ENCODE measurements at places on chromosomes 6 and 20.
A peak's percentile ranks its signal among the peaks of the same experiment; 100 is the strongest.

GRCh38 chr6:144912474-144912873, 627.3 kb downstream of the UTRN start:
- DNase-seq: no peak

GRCh38 chr6:156427345-156427744, 349.8 kb upstream of the ARID1B start:
- no peak for DNase-seq

GRCh38 chr20:5159928-5160327, 33.1 kb downstream of the CDS2 start:
- no peak for DNase-seq

GRCh38 chr6:113375950-113376846, 480.9 kb upstream of the MARCKS start:
- no peak for DNase-seq

DNA sequence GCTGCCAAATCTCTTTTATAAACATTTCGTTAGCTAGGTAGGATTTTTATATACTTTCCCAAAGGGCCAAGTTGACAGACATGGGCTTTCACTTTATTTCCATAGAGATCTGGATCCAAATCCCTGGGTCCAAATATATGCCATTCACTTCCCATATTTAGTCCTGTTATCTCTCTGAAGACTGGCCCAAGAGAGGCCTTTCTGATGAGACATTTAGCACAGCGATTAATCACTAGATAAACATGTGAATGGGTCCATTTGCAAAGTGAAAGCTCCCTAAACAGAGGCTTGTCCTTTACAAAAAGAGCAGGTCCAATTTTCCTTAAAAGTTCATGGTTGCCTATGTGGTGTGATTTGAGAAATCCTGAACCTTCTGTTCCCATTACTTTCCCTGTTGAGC, 132.6 kb downstream of the TRMT11 start:
- no peak for DNase-seq

DNA sequence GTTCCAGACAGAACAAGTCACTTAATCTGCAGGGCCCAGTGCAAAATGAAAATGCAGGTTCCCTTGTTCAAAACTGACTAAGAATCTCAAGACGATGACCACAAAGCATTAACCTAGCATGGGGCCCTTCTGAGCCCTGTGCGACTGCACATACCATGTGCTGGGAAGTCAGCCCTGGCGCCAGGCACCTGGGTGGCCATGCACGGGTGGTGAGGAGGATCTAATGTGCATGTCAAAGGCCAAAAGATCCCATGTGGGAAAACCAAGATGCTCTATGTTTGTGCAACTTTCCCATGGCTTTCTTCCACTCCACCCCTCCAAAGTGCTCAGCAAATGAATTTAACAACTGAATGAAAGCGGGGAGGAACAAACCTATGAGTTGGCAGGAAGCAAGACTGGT, 33.5 kb upstream of the NXT1 start:
- DNase-seq: no peak

- no peak for DNase-seq
These were observed 2.8 kb downstream of the KCNQ5 start for GRCh38 chr6:72624557-72625160.

GRCh38 chr6:8218861-8219260, 116.5 kb upstream of the EEF1E1 start:
- no peak for DNase-seq

- DNase-seq: no peak
These were observed 113.7 kb downstream of the PHACTR3 start for GRCh38 chr20:59718071-59718470.

DNA sequence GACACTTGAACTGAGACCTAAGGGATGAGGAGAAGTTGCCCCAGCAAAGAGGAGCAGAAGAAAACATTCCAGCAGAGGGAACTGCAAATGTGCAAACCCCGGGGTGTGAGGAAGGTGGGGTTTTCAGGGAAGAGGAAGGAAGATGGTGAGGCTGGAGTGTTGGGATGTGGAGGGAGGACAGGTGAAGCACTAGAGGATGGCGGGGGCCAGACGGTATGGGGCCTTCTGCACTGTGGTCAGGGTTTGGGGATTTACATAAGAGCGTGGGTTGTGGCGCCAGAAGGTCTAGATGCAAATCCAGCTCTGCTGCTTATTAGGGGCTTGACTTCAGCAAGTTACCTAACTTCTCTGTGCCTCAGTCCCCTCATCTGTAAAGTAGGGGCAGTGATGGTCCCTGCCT, 16.0 kb downstream of the DLGAP4 start:
- no peak for DNase-seq

GRCh38 chr6:157108923-157109322, 214.4 kb downstream of the TMEM242 start:
- DNase-seq: no peak

- no peak for DNase-seq
These were observed 17.8 kb downstream of the SUN5 start for GRCh38 chr20:32986331-32986966.

GRCh38 chr6:1703923-1704322, 94.2 kb downstream of the FOXC1 start:
- no peak for DNase-seq

DNA sequence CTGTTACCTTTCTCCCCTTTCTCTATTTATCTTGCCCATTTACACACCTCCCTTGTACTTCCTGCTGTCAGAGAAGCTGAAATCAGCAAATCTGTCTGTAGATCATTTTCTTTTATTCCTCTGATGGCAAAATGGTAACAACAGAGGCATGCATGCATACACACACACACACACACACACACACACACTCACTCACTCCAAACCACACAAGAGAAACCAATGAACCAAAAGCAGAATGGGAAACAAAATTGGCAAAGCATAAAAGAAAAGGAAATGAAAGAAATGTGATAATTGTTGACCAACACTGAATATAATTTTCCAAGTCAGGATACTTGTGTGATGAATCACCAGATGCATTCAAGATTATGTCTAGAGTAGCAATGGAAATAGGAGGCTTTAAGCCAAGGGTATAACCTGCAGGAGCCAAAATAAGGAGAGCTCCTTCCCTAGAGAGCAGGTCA, 172.4 kb downstream of the PLCB4 start:
- no peak for DNase-seq

DNA sequence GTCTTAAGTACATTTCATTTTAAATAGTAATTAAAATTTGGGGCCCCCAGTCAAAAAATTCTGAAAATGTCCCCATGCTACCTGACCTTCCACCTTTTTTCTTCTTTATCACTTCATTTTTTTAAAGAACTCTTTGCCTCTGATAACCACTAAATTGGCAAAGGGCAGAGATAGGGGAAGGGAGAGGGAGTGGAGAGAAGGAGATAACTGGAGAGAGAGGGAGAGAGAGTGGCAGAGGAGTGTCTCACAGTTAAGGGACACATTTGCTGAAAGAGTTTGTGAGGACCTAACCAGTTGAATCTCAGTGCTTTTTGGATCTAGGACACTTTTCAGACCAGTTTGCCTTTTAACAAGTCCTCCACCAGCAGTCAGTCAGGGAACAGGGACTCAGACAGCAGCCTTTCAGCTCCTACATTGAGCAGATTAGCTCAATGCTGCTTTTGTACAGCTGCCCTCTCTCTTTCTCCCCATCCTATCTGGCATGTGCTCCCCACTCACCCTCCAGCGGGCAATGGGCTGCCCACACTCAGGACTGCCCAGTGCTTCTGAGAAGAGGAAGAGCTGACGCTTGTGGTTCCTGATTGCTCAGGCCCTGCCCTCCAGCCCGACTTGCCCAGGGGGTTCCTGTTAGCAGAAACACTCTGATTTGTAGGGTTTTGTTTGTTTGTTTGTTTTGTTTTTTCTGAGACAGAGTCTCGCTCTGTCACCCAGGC, 14.4 kb downstream of the ARMC2 start:
- no peak for DNase-seq

DNA sequence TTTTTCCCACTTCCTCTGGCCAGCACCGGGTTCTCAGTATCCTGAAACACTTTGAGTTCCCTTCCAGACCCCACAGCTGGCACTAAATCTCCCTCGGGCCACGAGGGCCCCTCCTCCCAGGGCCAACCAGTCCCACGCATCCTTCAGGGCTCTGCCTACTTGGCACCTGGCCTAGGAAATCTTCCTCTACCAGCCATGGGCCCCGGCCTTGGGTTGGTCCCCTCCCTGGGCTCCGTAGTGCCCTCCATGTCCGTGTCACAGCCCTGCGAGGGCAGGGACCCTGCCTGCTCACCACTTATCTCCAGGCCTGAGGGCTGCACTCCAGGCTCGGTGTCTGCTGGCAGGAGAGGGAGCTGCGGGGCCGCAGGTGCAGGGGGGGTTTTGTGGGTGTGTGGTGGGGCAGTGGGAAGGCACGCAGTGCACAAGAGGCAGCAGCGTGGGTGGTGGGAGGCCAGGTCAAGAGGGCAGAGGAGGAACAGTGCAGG, 48.8 kb upstream of the CDH22 start:
- peak; percentile 58 for DNase-seq

- no peak for DNase-seq
These were observed 23.8 kb upstream of the LAMP5 start for GRCh38 chr20:9490631-9491030.

DNA sequence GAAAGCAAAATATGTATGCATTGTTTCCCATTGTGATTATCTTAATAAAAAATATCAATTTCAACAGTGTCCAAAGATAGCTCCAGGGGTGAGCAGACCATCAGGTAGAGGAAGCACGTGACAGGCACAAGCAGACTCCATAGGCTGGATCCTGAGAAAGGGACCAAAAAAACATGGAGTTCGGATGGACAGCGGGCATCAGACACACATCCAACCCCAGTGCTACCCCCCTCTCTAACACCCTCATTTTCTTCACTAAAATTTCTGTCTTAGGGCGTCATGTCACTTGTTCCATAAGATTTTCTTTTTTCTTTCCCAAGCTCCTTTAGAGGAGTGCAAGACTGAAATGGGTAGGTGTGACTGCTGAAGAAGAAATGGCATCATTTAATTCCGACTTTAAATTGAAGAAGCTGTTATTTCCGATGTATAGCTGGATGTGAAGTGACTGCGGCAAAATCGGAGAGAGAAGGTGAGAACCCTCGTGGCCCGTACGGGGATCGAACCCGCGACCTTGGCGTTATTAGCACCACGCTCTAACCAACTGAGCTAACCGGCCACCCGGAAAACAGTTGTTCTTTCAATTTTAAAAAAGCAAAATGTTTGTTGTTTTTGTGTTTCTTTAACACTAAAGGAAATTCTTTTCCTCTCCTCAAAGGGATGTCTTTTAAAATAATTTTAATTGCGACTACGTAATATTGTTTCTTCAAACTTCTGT, 10.3 kb upstream of the PRSS16 start:
- peak; percentile 44 for DNase-seq

DNA sequence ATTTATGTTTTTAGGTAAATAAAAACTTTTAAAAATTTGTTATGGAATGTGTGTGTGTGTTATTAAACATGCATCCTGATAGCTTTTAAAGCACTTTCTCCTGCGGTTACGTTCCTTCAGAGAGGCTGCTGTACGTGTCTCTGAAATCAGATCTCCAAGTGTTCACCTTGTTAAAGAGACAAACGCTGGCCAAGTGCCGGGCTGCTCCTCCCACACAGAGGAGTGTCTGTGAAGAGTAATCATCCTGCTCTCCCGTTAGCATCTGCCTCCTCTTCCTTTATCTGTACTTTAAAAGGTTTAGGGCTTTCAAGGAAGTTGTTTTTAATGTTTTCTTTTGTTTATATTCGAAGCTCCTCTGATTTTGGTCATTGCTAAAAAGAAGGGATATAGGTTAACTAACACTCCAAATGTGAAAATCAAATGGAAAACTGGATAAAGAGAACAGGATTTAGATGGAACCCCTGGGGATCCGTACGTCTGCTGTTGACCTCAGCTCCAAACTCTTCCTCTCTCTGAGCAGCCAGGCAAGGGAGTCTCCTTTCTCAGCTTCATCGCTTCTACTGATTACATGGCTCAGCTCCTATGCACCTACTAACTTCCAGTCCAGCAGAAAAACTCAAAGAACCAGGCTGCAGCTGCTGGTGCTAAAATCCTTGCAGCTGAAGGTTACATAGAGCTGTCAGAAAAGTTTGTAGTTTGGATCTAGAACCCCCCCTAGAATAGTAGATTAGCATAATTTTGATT, 20.0 kb downstream of the IRF4 start:
- no peak for DNase-seq

DNA sequence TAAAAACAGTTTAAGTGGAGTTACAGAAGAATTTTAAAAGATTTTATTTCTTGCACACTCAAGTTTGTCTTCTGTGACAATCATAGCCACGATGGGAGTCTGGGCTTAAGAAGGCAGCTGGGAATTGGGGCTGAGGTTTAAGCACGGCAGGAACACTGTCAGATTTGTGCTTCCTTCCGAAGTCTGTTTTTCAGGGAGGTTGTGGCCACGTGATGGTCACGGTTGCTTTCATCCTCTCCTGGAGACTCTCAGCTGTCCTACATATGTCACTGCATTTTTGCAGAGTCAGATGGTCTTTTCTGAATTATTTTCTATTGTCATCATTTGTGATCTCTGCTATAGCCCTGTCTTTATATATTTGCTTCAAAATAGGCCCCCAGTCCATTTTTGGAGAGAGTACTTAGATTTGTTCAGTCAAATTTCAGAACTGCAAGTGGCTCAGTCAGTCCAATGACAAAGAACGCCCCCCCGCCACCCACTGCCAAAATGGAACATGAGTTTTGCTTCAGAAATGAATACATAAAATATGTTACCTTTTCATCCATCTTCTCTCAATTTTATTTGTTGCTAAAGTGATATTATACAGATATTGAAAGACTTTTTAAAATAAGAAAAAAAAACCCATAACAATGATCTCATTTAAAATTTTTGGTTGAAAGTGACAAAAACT, 111.8 kb upstream of the ZFP64 start:
- DNase-seq: no peak

- no peak for DNase-seq
These were observed 20.1 kb downstream of the SEC23B start for GRCh38 chr20:18527836-18528235.

DNA sequence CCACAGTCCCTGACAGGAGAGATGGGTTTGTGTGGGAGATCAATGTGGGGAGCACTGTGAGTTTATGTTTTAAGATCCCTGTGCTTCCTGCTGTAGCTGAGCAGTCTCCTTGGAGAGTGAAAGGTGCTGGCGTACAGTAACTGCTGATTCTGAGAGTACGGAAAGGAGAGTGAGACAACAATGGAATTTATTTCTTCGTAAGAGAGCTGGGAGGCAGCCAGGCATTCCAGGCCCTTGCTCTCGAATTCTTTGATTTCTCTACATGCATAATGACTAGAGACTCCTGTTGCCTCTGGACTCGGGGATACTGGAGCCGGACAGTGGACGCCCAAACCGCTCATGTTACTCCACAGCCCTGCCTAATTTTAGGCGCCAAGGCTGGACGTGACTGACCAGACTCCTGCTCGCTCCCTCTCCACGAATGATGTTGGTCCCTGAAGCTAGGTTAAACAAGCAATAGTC, 131.0 kb upstream of the PHACTR1 start:
- no peak for DNase-seq

GRCh38 chr20:53191957-53192356, 219.8 kb downstream of the TSHZ2 start:
- no peak for DNase-seq
